ENCODE measurements at places on chromosomes 2 and 18.

GRCh38 chr2:163602196-163602595 is 133.6 kb downstream of the FIGN start:
- DNase-seq: no peak

GRCh38 chr18:55573386-55573785 is 14.6 kb downstream of the TCF4 start:
- DNase-seq: no peak

DNA sequence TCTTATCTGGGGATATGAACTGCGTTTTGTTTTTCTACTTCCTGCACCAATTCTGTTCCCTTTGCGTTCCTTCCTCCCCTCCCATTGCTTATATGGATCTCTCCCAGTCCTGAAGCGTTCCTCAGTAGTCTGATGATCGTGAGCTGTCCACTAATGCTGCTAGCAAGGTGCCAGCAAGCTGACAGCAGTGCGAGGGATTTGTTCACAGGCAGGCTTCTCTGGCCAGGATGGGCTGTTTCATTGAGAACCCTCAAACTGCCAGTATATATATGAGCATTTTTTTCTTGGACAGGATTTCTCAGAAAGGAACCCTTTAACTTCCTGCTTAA is 40.1 kb downstream of the GTF3C3 start:
- DNase-seq: no peak

DNA sequence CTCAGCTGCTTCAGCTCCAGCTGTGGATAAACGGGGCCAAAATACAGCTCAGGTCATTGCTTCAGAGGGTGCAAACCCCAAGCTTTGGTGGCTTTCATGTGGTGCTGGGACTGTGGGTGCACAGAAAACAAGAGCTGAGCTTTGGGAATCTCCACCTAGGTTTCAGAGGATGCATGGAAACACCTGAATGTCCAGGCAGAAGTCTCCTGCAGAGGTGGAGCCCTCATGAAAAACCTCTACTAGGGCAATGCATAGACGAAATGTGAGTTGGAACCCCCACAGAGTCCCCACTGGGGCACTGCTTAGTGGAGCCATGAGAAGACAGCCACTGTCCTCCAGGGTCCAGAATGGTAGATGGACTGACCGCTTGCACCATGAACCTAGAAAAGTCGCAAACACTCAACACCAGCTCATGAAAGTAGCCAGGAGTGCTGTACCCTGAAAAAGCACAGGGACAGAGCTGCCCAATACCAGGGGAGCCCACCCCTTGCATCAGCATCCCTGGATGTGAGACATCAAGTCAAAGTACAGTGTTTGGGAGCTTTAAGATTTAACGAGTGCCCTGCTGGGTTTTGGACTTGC is 147.9 kb upstream of the SOX11 start:
- no peak for DNase-seq

DNA sequence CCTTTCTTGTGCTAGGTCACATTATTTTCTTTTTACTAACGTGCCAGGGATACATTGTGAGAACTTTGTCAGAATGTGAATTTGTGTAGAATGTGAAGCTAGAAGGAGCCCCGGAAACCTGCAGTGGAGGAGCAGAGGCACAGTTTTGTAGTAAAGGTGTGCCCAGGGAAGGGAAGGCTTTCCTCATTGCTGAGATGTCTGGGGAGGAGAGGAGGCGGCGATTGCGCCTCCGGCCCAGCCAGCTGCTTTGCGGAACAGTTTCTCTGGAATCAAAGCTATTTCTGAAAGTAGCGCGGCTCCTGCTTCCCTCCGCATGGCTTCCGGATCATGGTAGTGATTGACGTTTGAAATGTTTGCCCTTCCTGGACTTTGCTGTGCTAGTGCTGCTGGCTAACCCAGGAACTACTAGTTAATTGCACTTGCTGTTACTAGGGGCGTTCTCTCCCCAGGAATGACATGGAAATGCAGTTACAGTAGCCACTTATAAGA is 83.1 kb upstream of the RBM44 start:
- DNase-seq: no peak

DNA sequence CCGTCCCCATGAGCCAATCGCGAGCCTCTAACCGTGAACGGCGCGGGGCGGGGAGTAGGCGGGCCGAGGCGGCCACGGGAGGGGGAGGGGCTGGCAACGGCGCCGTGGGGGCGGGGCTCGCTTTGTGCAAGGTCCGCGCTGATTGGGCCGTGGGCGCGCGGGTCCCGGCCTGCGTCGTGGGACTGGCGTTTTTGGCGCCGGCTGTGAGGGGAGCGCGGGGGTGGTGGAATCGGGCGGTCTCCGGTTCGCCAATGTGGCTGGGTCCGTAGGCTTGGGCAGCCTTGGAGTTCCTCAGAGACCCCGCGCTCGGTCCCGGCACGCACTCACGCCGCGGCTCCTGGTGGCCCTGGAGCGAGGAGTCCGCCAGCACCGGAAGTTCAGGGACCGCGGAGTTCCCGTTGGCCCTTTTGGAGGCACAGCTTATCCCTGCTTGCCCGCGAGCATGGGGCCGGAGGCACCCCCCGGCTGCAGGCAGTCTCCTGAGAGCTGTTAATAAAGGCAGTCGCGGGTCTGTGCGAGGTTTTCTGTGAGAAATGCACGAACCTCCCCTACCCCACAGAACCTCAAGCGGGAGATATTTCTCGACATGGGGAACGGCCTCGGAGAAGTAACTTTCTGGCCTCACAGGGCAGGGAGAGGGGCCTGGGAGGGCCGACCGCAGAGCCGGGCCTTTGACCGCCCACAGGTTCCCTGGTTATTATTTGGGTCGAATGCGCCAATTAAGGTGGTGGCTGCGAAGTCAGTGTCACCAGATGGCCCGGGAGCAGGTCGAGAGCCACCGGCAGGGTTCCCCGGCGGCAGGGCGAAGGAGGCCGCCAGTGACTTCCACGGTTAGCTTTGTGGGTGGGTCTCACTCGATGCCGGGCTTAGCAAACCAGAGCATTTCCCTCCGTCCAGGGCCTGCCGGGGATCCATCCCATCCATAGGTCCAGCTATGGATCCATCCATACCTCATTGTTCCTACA is 574 bp upstream of the NCL start:
- DNase-seq: peak; percentile 96

DNA sequence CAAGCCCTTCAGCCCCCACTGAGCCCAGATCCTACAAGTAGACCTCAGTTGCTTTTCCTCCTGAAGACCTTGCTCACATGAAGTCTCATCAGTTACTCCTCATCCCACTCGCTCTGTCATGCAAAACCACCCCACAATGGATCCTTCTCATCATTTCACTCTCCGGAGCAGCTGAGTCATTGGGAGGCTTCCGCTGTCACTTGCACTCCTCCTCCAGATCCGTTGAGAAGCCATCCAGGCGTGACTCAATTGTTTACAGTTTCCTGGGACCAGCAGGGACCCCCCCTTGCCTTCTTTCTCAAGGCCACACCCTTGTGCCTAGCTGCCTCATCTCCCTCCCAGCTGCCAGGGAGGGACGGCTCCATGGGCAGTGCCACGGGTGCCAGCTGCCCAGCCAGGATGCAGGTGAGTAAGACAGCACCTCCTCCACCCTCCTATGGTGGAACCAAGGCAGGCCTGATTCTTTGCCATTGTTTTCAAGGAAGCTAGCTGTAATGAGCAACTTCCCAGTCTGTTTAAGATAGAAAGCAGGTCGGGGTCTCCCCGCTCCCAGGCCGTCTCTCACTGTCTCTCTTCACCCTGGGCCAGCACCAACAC is 16.3 kb downstream of the GPR55 start:
- DNase-seq: peak; percentile 18

- no peak for DNase-seq
Measured at GRCh38 chr2:42053482-42053790, 5.6 kb downstream of the PKDCC start.

DNA sequence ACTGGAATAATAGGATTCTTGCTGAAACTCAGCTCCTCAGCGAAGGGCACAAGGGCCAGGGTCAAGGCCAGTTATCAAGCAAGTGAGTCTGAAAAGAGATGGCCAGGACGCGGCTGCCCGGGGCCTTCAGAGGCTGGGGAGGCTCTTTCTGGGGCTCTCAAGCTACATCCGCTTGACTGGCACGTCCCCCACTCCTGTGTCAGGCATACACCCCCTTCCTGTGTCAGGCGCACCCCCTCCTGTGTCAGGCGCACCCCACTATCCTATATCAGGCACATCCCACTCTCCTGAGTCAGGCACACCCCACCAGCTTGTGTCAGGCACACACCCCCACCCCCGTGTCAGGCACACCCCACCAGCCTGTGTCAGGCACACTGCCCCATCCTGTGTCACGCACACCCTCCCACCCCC is 91.8 kb downstream of the TPO start:
- no peak for DNase-seq

DNA sequence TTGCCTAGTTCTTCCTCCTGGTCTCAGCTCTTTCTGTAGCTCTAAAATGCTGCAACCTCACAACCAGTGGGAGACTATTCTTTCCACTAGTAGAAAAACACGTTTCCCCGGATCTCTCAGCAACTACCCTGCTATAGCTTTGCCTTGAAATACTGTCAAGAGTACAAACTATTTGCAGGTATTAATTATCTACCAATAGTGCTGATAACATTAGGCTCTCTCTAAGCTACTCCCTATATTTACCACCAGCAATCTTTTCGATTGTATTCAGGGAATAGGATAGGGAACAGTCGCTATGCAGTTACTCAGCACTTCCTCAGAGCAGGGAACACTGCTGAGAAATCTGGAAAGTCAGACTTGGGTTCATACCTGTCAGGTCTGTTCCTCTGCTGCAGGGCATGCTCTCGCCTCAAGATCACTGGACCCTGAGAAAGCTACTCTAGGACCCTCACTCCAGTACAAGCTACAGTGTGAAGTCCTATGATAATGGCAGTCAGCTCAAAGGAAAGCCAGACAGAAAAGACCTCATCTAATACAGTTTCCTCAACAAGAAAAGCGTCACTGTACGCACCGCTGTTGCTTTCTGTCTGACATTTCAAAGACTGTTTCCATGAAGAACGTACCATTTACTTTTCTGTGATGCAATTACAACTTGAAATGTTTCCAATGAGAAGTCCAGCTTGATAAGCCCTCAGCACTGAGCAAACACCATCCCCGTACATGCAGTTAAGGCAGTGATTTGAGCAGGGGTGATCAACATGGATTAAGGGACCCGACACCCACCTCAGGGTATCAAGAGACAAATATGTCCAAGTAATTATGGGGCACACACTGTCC is 22.7 kb downstream of the GDF7 start:
- no peak for DNase-seq

- no peak for DNase-seq
Measured at GRCh38 chr18:53790786-53791185, 433.7 kb downstream of the MBD2 start.

DNA sequence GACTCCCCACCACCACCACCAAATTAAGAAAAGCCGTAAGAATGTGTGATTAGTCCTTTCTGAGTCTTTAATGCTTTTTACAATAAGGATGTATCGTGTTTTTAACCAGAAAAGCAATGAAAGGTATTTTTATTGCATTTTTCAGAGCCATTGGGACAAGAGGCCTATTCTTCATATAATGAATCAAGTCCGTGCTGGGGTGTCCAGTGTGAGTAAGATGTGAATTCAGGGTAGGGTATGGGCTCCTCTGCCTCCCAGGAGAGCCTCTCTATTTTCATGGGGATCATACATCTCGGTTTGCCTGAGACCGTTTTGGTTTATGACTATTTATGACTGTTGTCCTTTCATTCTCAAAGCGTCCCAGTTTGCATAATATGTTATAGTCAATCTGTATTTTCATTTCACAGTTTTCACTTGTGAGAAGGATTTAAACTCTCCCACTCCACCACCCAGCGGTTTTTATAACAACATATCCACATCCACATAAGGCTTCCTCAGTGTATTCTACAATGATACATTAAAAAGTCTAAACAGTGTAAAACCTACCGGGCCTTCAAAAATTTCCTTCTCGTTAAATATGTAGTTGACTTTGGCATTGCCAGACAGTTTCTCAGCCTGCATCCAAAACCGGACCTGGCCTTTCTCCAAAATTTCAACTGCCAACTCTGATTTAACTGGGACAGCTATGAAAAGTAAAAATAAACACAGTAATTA is 80.8 kb upstream of the LPIN2 start:
- DNase-seq: no peak

DNA sequence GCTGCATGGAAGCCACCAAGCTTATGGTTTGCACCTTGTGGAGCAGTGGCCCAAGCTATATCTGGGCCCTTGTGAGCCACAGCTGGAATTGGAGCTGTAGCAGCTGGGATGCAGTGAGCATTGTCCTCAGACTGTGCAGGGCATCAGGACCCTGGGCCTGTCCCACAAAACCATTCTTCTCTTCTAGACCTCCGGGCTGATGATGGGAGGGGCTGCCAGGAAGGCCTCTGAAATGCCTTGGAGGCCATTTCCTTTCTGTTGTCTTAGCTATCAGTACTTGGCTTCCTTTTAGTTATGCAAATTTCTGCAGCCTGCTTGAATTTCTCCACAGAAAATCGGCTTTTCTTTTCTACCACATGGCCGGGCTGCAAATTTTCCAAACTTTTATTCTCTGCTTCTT is 46.4 kb upstream of the CSRNP3 start:
- no peak for DNase-seq

DNA sequence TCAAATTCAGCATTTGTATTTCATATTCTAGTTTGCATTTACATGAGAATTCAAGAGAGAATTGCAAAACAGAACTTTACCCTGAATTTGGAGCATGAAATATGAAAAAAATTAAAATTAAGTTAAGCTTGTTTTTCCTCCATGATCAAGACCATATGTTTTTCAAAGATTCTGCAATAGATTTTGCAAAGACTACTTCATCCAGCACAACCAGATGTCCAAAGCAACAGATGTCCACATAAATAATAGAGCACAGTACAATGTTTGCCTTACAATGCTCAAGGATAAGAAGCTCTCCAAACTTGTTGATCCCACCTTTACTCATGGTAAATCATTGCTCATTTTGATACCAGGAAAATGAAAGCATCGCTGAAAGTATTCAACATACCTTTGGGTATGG is 25.6 kb downstream of the FAP start:
- DNase-seq: no peak

DNA sequence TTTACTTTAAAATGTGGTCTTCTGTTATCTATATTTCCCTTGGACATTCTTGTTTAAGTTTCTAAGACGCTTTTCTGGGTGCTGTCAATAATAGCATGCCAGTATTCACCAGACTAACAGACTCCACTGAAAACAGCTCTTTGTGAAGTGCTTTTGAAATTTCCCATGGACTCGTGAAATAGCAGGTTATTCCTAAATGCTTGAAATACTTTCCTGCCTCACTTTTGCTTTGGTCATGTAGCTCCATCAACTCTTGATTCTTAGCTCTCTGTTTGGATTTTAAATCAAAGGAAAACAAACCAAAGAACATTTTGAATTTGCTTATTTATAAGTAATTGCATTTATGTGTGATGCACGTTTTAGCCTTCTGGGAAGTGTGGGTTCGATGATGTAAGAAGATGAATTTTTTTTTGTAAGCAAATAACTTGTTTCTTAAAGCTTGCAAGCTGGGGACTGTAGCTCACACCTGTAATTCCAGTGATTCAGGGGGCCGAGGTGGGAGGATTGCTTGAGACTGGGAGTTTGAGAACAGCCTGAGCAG is 147.8 kb downstream of the WDSUB1 start:
- no peak for DNase-seq

- no peak for DNase-seq
Measured at GRCh38 chr2:18500333-18500732, 60.1 kb downstream of the RDH14 start.

GRCh38 chr2:150963336-150963735 is 298.3 kb downstream of the RBM43 start:
- no peak for DNase-seq
